ENCODE measurements at places on chromosomes 6 and 20.

DNA sequence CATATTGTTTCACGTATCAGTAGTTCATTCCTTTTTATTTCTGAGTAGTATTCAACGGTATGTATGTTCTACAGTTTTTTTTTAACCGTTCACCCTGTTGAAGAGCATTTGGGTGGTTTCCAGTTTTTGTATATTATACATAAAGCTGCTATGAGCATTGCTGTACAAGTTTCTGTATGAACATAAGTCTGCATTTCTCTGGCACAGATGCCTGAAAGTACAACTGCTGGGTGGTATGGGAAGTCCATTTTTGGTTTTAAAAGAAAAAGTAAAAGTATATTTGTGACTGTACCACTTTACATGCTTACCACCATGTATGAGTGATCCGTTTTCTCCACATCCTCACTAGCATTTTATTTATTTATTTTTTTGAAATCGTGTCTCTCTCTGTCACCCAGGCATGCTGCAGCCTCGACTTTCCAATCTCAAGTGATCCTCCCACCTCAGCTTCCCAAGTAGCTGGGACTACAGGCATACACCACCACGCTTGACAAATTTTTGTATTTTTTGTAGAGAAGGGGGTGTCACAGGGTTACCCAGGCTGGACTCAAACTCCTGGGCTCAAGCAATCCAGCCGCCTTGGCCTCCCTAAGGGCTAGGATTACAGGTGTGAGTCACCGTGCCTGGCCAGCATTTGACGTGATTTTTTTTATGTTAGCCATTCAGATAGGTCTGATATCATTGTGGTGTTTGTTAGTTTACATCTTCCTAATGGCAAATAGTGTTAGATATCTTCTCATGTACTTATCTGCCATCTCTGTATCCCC lies 11.0 kb upstream of the SIM1 start:
- DNase-seq: no peak

DNA sequence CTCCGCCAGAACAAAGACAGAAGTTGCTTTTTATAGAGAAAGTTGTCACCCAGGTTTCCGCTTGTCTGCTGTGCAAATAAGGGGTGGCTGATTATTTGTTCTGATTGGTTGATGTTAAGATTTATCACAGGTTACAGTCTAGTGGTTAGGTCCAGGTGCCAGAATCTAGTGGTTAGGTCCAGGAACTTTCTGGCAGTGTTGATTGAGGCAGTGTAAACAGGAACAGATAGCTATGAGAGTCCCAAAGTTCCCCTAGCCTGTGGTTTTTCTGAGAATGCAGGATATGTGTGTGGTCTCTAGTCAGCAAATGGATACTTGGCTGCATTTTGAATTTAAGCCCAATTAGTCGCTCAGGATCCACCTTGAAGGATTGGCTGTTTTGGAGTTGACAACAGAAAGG lies 148.0 kb downstream of the TMEM200A start:
- no peak for DNase-seq

- no peak for DNase-seq
Observed at GRCh38 chr6:32570363-32570905, 19.2 kb downstream of the HLA-DRB1 start.

DNA sequence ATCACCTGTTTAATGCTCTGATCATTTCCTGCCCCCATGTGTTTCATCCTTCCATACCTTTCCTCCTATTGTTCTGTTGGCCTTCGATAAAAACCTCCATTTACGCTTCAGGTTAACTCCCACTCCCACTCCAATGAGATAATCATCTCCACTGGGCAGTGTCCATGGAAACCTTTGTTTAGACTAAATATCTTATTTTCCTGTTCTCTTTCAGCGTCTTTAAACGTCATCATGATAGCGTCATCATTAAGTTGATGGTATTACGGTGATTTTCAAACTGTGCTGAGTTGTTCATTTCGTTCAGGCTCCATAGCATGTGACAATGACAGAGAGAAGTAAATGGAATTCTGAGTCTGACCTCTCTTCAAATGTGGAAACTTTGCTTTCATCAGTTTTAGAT lies 970.5 kb upstream of the SLC35B3 start:
- DNase-seq: no peak

GRCh38 chr20:49707118-49707517 lies 6.6 kb downstream of the B4GALT5 start:
- no peak for DNase-seq

GRCh38 chr6:36609582-36609981 lies 15.4 kb downstream of the SRSF3 start:
- no peak for DNase-seq

- no peak for DNase-seq
Observed at GRCh38 chr6:16985513-16986284, 116.2 kb upstream of the STMND1 start.

- DNase-seq: no peak
Observed at GRCh38 chr20:16020971-16021370, 552.3 kb downstream of the KIF16B start.

- no peak for DNase-seq
Observed at GRCh38 chr6:14567842-14568241, 450.3 kb downstream of the CD83 start.

- DNase-seq: no peak
Observed at GRCh38 chr6:105994591-105995390, 91.3 kb upstream of the PRDM1 start.

DNA sequence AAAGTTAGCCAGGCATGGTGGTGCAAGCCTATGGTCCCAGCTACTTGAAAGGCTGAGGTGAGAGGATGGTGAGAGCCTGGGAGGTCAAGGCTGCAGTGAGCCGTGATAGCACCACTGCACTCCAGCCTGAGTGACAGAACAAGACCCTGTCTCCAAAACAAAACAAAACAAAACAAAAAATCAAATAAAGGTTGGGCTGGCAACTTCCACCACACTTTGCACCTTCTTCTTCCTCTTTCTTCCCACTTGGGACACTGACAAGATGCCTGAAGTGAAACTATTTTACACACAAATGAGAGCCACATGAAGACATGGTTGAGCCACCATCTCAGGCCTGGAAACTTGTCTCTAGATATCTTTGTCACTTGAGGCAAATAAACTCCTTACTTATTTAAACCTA lies 53.8 kb upstream of the CCDC28A start:
- no peak for DNase-seq

DNA sequence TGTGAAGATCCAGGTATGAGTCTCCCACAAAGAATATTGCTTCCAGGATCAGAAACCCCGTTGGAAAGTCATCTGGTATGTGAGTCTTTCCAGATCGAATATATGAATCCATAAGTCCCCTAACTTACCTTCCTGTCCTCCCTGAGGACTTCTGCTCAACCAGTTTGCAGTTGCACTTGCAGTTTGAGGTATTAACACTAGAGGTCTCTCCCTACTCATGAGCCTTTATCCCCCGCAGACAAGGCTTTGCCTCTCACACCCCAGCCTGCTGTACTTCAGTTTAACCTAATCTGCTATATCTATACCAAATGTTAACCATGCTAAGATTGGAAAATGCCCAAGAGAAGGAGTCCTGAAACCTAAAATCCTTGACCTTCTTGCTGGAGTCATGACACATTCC lies 135.3 kb upstream of the DEFB112 start:
- no peak for DNase-seq

GRCh38 chr6:50543666-50544065 lies 169.7 kb upstream of the TFAP2D start:
- DNase-seq: no peak

DNA sequence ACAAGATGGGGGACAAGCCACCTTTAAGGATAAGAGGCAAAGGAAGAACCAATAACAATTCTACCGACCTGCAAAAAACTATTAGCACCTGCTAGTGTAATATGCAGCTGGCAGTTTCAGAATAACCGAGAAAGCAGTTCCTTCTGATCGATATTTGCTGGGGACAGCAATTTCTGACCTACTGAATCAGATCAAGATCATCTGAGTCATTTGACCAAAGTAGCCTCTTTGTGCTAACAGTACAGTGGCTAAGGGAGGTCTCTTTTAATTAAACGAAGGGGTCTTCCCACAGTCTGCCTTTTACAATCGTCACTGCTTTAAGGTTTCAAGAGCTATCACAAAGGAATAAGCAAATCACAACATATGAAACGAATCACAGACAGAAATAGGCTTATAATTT lies 318.9 kb downstream of the BTBD9 start:
- DNase-seq: no peak

DNA sequence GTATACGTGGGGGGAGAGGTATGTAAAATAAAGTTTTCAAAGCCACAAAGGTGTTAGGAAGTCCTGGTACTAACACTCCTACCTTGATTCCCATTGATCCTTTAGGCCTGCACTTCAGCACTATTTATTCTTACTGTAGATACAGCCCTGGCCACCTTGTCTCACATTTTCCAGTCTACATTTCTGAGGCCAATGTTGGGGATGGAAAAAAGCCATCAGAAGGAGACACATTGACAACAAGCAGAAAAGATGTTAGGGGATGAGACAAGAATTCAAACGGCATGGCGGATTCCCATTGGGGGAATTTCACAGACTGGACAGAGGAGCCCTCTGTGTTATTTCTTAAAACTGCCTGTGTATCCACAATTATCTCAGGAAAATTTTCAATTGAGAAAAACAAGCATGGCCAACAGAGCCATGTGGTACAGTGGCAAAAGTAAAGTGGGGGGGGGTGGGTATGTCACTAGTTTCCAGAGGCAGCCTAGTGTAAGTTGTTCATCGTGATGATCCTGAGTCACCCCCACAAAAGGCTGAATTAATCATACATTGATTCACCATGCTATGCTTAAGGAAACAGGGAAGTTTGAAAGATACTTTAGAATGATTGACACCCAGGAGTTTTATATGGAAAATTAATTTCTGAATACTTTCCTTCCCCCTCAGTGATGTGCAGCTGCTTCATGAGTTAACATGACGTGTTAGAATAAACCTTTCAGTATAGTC lies 40.5 kb downstream of the RREB1 start:
- no peak for DNase-seq

- no peak for DNase-seq
Observed at GRCh38 chr20:54897787-54898186, 422.4 kb downstream of the DOK5 start.

GRCh38 chr6:132143258-132143657 lies 192.1 kb upstream of the CCN2 start:
- no peak for DNase-seq

- no peak for DNase-seq
Observed at GRCh38 chr6:146041282-146041681, 12.4 kb downstream of the GRM1 start.

DNA sequence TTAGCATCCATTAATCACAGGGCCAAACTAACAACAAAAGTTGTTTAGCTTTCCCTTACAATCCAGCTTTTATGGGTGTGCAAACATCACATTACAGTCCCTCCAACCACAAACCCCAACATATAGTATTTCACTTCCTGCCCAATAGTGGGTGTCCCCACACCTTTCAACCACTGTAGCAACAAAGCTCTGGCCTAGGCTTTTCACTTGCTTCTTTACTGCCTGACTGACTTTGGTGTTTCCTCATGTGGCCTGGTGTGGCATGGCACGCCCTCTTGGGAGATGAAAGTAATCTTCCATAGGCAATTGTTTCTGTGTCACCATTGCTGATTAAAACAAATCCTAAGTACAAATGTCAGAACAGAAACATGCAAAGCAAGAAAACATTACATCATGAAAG lies 46.3 kb downstream of the MCM8 start:
- DNase-seq: no peak

- no peak for DNase-seq
Observed at GRCh38 chr6:131129689-131130553, 5.3 kb upstream of the AKAP7 start.

- DNase-seq: no peak
Observed at GRCh38 chr6:150712505-150713252, 113.0 kb downstream of the PLEKHG1 start.

GRCh38 chr6:109816452-109817374 lies 125.6 kb downstream of the FIG4 start:
- no peak for DNase-seq

- no peak for DNase-seq
Observed at GRCh38 chr6:136262940-136263339, 12.8 kb upstream of the MTFR2 start.

GRCh38 chr20:58436868-58437645 lies 48.0 kb downstream of the VAPB start:
- DNase-seq: no peak

GRCh38 chr6:33236852-33237251 lies 28.6 kb downstream of the RING1 start:
- no peak for DNase-seq

GRCh38 chr20:13222319-13222716 lies 1.2 kb downstream of the ISM1 start:
- DNase-seq: no peak

DNA sequence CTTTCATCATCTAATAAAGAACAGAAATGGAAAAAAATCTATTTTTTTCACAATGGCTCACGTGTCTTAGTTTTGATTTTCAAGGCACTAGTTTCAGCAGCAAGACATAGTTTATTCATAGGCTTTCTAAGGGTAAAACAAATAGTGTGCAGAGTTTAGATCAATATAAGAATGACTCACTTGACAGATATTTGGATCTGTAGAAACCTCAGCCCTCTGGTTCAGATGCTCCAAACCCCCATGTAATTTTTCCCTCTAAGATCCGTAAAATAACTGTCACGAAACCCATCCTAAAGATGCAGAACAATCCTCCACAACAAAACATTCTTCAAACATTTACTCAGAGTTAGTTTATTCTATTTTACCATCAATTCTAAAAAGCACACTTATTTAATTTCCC lies 43.4 kb downstream of the IYD start:
- DNase-seq: no peak

DNA sequence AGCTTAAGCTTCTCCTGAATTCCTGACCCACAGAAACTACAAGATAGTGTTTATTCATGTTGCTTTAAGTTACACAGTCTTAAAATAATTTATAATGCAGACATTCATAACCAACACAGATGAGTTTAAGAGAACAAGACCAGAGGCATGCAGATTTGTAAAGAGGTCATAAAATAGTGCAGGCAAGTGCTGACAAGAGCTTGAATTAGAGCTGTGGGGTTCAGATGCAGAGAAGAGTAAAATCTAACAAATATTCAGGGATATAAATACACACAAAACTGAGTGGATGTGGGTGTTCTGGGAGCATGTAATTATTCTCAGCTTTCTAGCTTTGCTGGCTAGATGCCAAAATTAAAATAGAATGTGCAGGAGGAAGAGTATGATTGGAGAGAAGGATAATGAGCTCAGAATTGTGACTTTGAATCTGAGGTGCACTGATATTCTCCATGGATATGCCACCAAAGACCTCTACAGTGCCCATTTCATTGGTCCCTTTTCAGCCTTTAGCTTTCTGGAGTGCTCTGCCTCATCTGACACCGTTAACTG lies 291.9 kb upstream of the SGK1 start:
- no peak for DNase-seq

DNA sequence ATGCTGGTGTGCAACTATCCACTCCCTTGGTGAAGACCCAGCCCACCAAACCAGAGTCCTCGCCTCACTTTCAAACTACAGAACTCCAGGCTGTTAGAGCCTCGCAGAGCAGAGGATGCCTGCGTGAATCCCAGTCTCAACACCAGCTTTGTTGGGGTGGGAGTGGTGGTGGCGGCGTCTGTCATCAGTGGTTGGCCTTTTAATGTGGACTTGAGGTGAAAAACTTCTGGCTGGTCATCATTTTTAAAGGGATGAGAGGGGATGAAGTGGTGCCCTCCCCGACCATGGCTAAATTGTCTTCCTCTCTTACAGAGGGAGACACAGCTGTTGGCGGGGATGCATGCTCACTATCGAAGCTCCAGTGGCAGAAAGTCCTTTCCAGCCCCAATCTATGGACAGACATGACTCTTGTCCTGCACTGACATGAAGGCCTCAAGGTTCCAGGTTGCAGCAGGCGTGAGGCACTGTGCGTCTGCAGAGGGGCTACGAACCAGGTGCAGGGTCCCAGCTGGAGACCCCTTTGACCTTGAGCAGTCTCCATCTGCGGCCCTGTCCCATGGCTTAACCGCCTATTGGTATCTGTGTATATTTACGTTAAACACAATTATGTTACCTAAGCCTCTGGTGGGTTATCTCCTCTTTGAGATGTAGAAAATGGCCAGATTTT lies 54.9 kb downstream of the EZR start:
- DNase-seq: no peak
